ENCODE measurements at places on chromosomes 11 and 22.

GRCh38 chr22:37202716-37203115 lies 9.6 kb downstream of the SSTR3 start:
- DNase-seq: no peak

DNA sequence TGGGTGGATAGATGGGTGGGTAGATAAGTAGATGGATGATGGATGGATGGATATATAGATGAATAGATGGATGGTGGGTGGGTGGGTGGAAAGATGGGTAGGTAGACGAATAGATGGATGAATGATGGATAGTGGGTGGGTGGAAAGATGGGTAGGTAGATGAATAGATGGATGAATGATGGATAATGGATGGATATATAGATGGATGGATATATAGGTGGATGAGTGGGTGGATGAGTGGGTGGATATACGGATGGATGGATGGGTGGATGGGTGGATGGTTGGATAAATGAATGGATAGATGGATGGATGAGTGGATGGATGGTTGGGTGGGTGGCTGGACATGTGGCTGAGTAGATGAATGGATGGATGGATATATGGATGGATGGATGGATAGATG lies 53.1 kb upstream of the THY1 start:
- DNase-seq: no peak

- no peak for DNase-seq
These were observed 48.5 kb downstream of the OR4D9 start for GRCh38 chr11:59559886-59560285.

DNA sequence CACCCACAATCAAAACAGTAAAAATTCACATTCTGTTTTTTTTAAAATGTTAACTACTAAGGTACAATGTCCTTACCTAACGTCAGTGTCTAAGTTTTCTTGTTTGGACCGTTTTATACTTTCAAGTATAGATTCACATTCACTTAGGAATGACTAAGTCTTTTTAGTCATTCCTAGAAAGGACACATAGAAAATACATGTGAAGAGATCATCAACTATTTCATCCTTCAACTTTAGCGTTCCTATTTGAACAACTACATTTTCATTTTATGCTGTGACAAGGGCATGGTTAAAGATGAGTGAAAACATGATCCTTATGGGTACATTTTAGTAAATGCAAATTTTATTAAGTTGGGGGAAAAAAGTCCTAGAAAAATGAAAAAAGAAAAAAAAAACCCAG lies 62.8 kb downstream of the DDX10 start:
- no peak for DNase-seq

DNA sequence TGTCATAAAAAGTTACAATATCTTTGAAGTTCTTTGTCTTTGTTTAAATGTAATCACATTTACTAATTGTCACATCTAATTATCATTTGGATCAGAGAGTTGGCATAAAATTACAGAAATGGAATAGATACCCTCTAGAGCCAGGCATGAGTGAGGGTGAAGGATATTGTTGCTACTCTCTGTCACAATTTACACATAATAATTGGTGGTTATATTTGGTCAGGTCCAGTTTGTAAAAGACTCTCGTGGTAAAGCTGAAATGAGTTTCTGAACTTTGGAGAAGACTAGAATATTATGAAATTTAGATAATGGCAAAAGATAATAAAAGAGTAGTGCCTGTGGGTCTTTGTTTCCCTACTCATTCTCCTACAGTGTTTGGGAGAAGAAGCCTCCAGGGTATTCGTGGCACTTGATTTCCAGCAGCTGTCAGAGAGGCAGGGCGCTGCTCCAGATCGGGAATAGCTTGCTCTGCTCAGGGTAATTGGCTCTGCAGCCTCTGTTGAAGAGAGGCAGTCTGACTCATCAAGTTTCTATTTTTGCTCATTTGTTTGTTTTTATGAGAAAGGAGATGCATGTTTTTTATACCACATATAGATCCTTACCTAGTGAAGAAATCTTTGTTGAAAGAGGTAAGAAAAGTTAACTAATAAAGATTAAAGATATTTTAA lies 349.9 kb downstream of the CNTN5 start:
- no peak for DNase-seq

- DNase-seq: no peak
These were observed 9.7 kb downstream of the TSPAN32 start for GRCh38 chr11:2311353-2312133.

DNA sequence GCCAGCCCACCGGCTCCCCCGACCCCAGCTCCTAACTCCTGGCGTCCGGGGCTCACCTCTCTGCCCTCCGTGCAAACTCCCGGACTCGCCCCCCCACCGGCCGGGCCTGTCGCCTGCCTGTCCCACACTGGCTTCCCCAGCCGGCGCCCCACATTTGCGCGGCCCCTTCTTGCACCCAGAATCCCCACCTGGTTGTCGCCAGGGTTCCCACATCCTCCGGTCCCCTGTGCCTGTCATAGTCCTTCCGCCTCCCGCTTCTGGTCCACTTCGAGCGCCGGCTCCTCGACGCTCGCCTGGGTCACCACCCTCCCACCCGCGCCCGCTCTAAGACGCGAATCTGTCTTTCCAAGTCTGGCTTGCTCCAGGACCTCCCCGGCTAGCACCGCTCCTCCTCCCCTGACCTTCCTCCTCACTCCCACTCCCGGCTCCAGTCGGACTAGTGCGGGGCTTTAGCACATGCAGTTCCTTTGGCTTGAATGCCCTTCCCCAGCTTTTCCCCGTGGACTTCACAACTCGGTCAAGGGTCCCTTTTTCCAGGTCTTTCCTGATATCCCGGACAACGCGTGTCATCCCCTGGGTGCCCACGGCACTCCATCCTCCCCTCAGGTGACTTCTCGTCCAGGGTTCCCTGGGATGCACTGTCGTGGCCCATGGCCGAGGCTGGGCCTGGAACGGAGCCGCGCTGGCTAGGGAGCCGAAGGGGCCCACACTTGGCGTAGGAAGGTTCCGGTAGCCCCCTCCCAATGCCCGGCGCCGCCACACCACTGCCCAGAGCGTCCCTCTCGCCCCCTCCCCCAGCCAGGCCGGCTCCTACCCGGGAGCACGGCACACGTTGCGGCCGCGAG lies 635 bp downstream of the SCARF2 start:
- DNase-seq: no peak

- no peak for DNase-seq
These were observed 12.2 kb downstream of the USP2 start for GRCh38 chr11:119369132-119369925.

GRCh38 chr11:20160425-20161229 lies at the start of gene DBX1:
TSS of gene DBX1 (minus strand) at chr11:20160475. CDS start at chr11:20160324, 151 bp downstream.
- DNase-seq: no peak

- no peak for DNase-seq
These were observed 27.8 kb upstream of the CARS1 start for GRCh38 chr11:3085052-3085451.

DNA sequence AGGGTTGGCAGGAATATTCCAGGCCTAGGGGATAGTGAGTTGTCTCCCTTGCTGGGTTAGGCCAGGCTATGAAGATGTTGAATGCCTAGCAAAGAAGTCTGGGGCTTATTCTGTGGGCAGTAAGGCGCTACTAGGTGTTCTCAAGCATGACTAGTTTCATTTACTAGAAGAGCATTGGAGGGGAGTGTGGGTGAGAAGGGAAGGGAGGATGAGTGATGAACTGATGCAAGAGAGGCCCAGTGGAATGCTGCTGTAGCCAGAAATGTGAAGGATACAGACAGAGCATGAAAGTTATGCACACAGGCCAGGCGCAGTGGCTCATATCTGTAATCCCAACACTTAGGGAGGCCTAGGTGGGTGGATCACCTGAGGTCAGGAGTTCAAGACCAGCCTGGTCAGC lies 33.5 kb downstream of the POU2F3 start:
- no peak for DNase-seq

Measured in activated CD8-positive, alpha-beta T cell treated with anti-CD3 and anti-CD28 coated beads, Interleukin-2, amount 10 ng/mL, durations not matched to agents 7 days and 5 days (primary cell).